Thymus (tissue), 14 donors: ENCODE measurements at places on chromosomes 7 and 10. TPM values are rescaled to one million over a fixed set of nuclear protein-coding genes. Genes with fewer than 3 reads are reported as not detected.

The KLHDC10 gene
- total RNA-seq, result 11.8 TPM

The SAMD9L gene
- total RNA-seq, result 38.5 TPM

The LIMK1 gene
- total RNA-seq, result 7.9 TPM

The DPCD gene
- 14.2 TPM for total RNA-seq

The EIF4EBP2 gene
- 18.9 TPM for total RNA-seq

The UFSP1 gene
- 2.7 TPM for total RNA-seq

The CCDC7 gene
- 31.0 TPM for total RNA-seq

The STRIP2 gene
- 1.9 TPM for total RNA-seq

DNA sequence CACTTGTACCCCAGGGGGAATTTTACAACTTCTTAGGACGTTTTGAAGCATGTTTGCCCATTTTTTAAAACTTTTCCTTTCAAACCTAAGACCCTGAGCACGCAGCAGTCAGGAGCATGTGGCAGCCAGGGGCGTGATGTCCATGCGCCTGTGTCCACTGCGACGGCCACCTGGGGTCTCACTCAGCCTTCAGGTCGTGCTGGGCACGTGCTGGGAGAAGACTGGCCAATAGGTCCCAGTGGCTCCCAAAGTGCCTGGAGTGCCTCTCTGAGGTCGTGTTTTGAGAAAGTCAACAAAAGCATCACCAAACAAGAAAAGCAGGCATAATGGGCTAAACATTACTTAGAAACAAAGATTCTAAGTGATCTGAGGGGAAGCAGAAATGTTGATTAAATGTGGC, 14.8 kb downstream of the LRRC27 start:
- peaks cover 8% of the 10 kb centered on the region for H3K36me3 ChIP-seq
- DNase-seq, result no peak
- H3K4me1 ChIP-seq, result no peaks in the 10 kb centered on the region
- H3K4me3 ChIP-seq, result no peak overlapping the region

DNA sequence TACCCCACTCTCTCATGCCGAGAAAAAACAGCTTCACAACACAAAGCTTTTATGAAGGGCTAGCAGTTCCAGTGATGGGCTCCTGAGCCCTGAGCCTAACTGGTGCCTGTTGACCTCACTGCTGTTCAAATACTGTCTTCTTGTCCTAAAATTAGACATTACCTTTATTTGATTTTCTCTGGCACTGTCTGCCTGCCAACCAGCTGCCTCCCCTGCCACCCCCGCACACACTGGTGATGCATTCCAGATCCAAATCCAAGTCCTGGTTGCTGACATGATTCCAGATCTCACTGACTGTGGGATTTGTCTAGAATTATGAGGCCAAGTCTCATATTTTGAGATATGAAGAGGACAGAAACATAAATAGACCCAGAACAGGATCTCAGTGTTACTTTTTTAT, 816.2 kb downstream of the NRG3 start:
- no peak for DNase-seq
- no peak overlapping the region for H3K4me3 ChIP-seq
- H3K36me3 ChIP-seq, result no peaks in the 10 kb centered on the region

- no peaks in the 10 kb centered on the region for H3K36me3 ChIP-seq
- H3K4me3 ChIP-seq, result no peak overlapping the region
- no peak for DNase-seq
- no peaks in the 10 kb centered on the region for H3K27me3 ChIP-seq
Observed at GRCh38 chr7:86667732-86668131, 24.0 kb downstream of the GRM3 start.

DNA sequence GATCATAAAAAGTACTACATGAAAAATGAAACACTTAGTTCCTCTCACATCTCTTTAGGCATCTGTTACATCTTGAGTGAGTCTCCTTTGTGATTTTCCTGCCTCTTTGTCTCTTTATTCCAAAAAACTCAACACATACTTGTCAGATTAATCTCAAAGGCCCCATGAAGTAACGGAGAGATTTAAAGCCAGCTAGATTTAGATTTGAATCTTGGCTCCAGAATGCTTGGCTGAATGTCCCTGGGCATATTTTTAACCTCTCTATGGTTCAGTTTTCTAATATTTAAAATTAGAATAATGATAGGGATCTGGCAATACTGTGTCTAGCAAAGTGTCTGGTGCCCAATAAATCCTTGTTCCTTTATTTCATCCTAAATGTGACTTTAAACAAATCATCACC, 140.0 kb downstream of the DGKB start:
- H3K27ac ChIP-seq, result no peak overlapping the region
- no peak for DNase-seq
- no peak overlapping the region for H3K4me3 ChIP-seq
- no peaks in the 10 kb centered on the region for H3K36me3 ChIP-seq

- H3K27ac ChIP-seq, result peak overlapping the region; percentile 18
- DNase-seq, result no peak
- H3K36me3 ChIP-seq, result peaks cover 32% of the 10 kb centered on the region
- H3K27me3 ChIP-seq, result no peaks in the 10 kb centered on the region
- no peak overlapping the region for H3K4me3 ChIP-seq
- no peaks in the 10 kb centered on the region for H3K4me1 ChIP-seq
Observed at GRCh38 chr10:38038107-38038931, 27.8 kb downstream of the ZNF33A start.

DNA sequence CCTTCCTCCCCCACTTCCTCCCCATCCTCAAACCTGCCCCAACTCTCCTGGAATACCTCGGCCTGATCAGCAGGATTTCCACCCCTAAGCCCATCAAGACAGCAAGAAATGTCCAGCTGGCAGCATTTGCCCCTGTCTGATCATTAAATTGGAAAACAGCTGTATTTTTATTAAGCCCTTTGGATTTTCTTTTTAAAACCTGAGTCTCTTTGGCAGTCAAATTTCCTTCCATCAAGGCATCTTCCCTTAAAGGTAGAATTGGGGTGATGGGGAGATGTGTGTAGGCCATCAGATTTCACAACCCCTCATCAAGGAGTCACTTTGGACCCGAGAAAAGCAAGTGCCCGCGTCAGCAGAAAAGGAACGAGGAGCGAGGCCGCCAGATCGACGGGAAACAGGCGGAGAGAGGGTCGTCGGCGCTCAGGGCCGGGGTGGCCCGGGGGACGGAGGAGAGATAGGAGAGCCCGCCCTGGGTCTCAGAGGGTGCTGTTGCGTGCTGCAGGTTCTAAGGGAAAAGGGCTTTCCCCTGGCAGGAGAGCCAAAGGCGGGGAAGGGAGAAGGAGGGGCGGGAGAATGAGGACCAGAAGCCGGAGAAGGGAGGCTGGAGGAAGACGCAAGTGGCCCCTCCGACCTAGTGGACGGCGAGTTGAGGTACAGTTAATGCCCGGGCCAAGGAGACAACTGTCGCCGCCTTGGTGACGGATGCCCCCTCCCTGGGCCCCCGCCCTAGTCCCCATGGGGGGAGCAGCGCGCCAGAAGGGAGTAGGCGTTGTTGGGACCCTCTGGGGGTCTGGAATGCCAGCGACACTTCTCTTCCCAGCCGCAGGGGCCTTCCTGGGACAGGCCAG, 11.5 kb upstream of the GATA3 start:
- DNase-seq, result no peak
- peaks cover 100% of the 10 kb centered on the region for H3K27me3 ChIP-seq
- no peaks in the 10 kb centered on the region for H3K36me3 ChIP-seq
- no peak overlapping the region for H3K27ac ChIP-seq
- no peak overlapping the region for H3K4me3 ChIP-seq

DNA sequence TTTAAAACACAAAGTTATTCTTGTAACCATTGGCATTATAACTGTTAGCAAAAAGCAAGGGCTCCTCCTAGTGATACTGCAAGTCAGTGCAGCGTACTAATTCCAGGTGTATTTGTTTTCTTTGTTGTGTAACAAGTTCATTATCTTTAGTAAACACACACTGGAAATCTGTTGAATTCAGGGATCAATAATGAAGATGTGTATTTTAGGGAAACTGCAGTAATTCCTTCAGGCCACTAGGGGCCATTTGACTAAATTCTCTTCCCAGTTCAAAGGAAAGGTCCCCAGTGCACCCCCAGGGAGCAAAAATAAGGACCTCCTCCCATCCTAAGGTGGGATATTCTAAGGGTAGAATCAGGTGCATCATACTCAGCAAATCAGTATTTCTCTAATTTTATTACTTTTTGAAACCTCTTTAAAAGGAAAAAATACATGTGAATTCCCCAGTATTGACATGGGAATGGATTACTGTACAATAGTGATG, 158.6 kb upstream of the LYZL1 start:
- H3K27ac ChIP-seq, result no peak overlapping the region
- H3K27me3 ChIP-seq, result no peaks in the 10 kb centered on the region
- no peak for DNase-seq
- no peaks in the 10 kb centered on the region for H3K36me3 ChIP-seq
- no peaks in the 10 kb centered on the region for H3K4me1 ChIP-seq

DNA sequence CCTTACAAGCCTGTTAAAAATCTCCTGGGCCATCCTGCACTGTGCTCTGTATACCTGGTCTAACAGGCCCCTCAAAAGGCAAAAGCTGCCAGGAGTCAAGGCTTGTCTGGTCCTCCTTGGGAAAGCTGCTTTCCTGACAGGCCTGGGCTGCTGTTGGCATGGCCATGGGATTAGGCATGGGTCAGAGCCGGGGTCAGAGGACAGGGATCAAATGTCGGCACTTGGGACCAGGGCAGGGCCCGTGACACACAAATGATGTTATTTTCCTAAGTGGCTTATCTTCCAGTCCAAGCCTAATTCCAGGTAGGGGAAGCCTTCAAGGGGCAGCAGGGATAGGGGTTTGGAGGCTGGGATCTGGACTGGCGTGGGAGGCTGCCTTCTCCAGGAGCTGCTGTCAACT, 191.5 kb upstream of the GPR26 start:
- H3K4me1 ChIP-seq, result no peaks in the 10 kb centered on the region
- DNase-seq, result no peak
- H3K27ac ChIP-seq, result no peak overlapping the region
- H3K4me3 ChIP-seq, result no peak overlapping the region

DNA sequence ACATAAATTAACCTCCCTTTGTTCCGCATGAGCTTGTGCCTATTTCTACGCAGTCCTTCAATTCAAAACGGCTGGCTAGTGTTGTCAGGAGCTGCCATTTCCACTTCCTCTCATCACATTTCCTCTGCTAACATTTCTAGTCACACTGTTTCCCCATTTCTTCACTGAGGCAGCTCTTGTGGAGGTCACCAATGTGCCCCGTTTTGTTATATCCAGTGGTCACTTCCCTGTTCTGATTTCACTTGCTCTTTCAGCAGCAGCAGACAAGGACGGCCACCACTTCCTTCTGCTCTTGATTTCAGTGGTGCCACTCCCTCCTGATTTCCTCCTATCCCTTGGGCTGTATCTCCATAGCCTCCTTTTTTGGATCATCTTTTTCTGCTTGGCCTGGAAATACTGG, 64.8 kb upstream of the SEC61G start:
- no peaks in the 10 kb centered on the region for H3K36me3 ChIP-seq
- H3K4me3 ChIP-seq, result no peak overlapping the region
- no peak overlapping the region for H3K27ac ChIP-seq

DNA sequence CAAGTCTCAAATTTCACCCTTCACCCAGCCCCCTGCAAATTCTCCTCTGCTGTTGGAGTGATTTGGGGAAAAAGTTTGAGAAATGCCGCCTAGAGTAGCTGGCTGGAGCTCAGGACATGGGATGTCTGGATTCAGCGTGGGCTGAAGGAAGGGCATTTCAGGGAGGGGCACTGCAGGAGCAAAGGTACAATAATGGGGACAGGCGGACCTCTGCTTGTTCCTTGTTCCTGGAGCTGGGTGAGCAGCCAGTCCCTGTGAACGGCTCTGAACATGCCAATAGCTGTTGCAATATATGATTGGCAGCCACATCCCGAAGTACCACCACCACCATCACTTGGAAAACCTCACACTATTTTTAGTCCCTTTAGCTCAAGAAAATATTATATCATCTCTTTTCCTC, 23.4 kb downstream of the ADRA2A start:
- no peak overlapping the region for H3K4me3 ChIP-seq
- H3K27ac ChIP-seq, result no peak overlapping the region
- peaks cover 6% of the 10 kb centered on the region for H3K27me3 ChIP-seq
- H3K36me3 ChIP-seq, result no peaks in the 10 kb centered on the region

DNA sequence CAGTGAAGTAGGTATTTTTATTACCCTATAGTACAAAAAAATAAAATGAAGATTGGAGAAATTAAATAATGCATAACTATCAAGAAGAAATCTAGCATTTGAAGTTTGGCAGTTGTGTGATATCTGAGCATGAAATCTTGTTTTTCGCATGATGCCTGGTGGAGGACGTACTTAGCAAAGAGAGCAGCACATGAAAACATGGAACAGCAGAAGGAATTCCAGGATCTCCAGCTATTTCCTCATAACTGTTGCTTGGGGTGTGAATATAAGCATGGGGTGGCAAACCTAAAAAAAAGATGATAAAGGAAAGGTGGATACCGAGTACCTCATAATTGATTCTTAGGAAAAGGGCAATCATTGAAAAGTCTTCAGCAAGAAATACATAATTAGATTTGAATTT, 174.3 kb upstream of the FAM3C start:
- DNase-seq, result no peak
- H3K36me3 ChIP-seq, result no peaks in the 10 kb centered on the region
- no peaks in the 10 kb centered on the region for H3K4me1 ChIP-seq
- no peaks in the 10 kb centered on the region for H3K27me3 ChIP-seq
- no peak overlapping the region for H3K27ac ChIP-seq

GRCh38 chr10:44258019-44258418, 126.9 kb downstream of the CXCL12 start:
- no peaks in the 10 kb centered on the region for H3K4me1 ChIP-seq
- DNase-seq, result no peak
- H3K36me3 ChIP-seq, result no peaks in the 10 kb centered on the region
- H3K27me3 ChIP-seq, result no peaks in the 10 kb centered on the region

GRCh38 chr7:45324683-45325237, 167.2 kb downstream of the RAMP3 start:
- no peak for DNase-seq
- H3K27me3 ChIP-seq, result no peaks in the 10 kb centered on the region
- H3K4me3 ChIP-seq, result no peak overlapping the region
- no peak overlapping the region for H3K27ac ChIP-seq
- H3K36me3 ChIP-seq, result no peaks in the 10 kb centered on the region

DNA sequence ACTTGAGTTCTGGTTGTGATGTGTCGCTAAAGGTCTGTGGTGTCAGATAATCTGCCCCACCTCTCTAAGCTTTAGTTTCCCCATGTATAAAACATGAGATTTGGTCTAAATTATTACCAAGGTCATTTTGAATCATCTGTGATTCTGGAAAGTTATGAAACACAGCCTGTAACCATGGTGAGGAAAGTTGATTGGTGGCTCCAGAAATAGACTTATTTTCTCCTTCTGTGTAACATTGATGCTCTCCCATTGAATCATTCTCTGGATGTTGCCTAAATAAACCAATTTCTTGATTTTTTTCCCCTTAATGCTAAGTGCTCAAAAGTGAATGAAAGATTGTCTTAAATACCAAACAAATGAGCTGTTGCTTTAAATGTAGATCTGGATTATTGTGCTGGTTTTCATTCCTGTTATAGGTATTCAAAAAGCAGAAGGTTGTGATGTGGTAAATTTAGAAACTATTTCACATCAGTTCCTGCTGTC, 30.0 kb upstream of the PCGF5 start:
- no peaks in the 10 kb centered on the region for H3K27me3 ChIP-seq
- peaks cover 11% of the 10 kb centered on the region for H3K4me1 ChIP-seq
- no peak overlapping the region for H3K27ac ChIP-seq
- no peak for DNase-seq
- H3K36me3 ChIP-seq, result peaks cover 3% of the 10 kb centered on the region
